HAP-1 (cell line): ENCODE measurements at places on chromosomes 1 and 21.

GRCh38 chr1:221756830-221757551, 15.1 kb upstream of the DUSP10 start:
- no peak for DNase-seq

DNA sequence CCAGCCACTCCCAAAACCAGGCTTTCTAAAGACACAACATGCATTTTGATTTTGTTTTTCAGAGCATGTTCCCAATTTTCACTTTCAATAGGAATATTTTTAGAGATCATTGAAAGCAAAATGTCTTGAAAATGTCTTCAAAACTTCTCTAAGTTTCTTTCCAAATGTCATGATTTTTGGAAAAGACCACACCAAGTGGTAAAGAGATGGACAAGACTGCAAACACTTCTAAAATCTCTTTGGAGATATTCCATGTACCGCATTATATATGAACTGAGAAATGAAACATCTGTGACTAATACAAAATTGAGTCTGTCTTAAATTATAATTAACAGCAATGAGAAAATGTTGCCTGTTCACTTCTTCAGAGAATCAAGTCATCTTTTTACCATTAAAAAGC, 418.0 kb upstream of the PKN2 start:
- DNase-seq: no peak

GRCh38 chr1:244962130-244962529, 97.8 kb upstream of the HNRNPU start:
- no peak for DNase-seq

DNA sequence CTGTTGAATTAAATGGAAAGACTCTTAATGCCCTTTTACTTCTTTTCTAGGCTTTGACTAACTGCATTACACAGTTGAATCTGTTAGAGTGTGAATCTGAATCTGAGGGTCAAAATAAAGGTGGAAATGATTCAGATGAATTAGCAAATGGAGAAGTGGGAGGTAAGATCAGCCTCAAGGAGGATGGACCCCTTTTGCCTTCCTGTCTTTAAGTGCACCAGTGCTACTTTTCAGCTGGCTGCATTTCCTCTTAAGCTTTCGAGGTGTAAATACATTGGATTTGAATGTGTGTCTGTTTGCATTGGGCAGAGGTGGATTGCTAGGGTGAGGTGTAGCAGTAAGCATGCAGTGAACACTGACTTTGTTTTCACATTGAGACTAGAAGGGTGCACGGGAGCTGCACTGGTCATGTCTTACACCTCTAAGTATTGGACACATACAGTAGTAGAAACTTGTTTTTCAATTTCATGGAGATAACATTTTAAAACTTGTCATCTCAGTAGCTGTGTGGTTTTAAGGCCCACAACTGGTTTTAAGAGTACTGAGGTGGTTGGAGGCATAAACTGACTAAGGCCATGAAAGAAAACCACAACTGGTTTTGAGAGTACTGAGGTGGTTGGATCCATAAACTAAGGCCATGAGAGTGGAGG, 35.4 kb downstream of the MIA3 start:
- DNase-seq: no peak

GRCh38 chr1:183891158-183891856, 86.4 kb downstream of the RGL1 start:
- DNase-seq: no peak

GRCh38 chr1:53599481-53599880, 139.5 kb downstream of the GLIS1 start:
- DNase-seq: no peak

DNA sequence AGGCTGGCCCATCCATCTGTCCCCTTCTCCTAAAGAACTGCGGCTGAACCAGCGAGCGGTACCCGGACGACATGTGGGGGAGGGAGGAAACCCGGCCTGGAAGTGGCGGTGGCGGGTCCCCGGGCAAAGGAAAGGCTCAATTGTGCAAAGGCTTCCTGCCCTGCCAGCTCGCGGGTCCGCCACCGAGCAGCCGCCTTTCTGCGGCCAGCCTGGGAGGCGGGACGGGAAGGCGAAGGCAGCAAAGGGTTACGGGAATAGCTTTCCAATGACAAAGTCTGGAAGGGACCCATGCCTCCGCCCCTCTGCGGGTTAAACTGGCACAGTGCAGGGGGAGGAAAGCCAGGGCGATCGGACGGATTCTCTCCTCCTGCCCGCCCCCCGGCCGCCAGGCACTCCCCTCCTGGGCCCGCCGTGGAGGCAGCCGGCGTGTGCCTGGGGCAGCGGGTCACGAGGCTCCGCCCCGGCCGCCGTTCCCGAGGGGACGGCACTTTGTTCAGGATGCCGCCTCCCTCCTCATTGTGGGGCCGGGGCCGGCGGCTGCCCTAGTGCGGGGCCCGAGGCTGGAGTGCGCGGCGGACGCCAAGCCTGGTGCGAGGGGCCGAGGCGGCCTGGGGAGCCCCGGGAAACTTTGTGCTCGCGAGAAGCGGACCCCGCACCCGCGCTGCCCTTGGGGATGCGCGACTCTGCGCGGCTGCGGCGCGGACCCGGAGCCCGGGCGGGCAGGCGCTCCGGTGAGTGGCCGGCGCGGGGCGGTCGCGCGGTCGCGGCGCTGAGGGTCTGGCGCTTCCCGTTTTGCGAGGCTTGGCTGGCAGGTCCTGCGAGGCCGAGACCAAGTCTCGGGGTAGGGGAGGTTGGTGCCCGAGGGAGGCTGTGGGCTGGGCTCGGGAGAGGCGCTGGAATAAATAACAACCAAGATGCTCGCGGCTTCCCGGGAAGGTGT, at the start of gene NAV1:
Gene NAV1 (plus strand): TSS at position 516 of the 940 bp plus-strand sequence. CDS start 83,758 bp downstream, outside the sequence.
- DNase-seq: peak; percentile 69

- DNase-seq: no peak
These were observed 25.2 kb upstream of the RABGAP1L start for GRCh38 chr1:174134003-174134659.

DNA sequence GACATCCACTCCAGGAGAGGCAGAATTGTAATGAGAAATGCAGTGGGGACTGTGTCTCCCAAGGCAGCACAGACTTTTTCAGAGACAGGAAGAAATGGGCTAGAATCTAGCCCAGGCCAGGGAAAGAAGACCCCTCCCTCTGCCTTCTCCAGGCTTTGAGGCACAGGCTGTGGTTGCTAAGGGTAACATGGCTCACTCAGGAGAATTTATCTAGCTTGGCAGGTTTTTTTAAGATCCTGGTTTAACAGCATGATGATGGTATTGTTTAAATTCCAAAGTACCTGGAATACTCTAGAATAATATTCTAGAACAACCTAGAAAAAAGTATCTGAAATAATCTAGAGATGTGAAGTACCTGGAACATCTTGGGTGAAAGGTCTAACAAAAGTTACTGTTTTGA, 125.6 kb downstream of the URB2 start:
- DNase-seq: no peak

GRCh38 chr1:203751051-203751450, 13.9 kb upstream of the LAX1 start:
- peak; percentile 57 for DNase-seq

GRCh38 chr1:228341814-228342626, 64.6 kb downstream of the TRIM11 start:
- DNase-seq: peak; percentile 5

- no peak for DNase-seq
These were observed 774.3 kb downstream of the MRPL39 start for GRCh38 chr21:24832961-24833360.

DNA sequence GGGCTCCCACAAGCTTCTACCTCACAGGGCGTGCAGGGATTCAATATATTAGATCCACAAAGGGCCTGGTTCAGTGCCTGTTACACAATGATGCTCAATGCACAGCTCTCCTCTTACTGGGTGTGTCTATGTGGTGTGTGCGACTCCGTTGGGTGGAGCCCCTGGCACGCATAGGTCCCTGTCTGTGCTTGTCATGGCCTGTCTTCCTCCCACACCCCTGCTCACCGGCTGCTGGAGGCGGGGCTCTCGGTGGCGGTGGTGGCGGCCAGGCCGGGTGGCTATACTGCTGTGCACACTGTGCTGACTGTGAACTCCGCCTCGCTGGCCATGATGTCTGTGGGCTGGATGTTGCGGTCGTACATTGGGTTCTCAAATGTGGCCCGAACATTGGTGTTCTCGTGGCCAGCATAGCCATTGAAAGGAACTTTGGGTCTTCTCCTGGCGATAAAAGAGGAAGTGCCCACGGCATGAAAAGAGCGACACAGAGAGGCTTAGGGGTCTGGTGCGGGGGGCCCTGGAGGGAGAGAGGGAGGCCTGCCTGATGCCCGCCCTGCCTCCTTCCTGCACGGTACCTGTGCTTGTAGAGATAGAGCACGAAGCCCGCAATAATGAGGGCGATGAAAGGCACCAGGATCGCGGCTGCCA, 46.9 kb downstream of the ZSCAN20 start:
- DNase-seq: no peak

- no peak for DNase-seq
These were observed 16.5 kb upstream of the SLC1A7 start for GRCh38 chr1:53158900-53159299.

DNA sequence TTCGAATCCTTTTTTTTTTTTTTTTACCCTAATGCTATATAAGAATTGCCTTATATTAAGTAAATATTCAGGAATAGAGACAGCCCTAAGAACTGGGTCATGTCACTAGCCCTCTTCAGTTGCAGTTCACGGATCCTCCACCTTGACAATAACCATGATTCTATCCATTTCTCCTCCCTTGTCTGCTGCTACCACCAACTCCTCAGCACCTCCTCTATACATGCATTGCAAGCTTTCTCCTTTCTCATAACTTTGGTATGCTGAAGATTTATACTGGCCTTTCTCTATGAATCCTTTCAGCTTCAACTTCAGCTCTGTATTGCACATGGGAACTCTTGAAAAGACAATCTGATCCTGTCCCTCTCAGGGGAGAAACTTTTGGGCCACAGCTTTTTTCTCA, 14.3 kb upstream of the DR1 start:
- no peak for DNase-seq

- DNase-seq: no peak
These were observed 100.6 kb upstream of the RAB4A start for GRCh38 chr1:229170274-229170673.

GRCh38 chr1:6101826-6102531, 56.3 kb downstream of the KCNAB2 start:
- no peak for DNase-seq

DNA sequence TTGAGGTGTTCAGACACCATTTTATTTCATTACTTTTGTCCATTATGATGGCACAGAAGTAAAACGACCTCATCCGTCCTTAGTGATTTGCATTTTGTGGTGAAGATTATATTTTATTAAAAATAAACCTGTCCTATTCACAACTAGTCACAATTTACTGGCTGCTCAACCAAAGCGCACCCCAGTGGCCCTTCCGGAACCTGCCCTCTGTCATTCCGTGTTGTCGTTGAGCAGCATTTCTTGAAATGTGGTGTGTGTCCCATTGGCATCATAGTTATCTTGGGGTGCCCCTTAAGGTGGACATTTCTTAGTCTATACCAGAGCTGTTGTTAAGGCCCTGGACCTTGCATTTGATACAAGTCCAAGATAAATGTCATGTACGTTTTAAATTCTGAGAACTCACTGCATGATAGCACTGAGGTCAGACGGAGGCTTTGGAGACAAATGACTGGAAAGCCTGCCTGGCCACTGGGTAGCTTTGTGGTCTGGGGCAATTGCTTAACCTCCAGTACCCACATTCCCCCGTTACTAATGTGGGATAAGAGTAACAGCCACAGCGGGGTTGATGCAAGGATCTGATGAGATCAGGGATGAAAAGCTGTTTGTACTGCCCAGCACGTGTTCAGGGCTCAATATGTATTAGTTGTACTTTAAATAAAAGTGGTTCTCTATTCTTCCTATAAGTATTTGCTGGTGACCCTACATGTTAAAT, 36.2 kb downstream of the BACH1 start:
- no peak for DNase-seq

DNA sequence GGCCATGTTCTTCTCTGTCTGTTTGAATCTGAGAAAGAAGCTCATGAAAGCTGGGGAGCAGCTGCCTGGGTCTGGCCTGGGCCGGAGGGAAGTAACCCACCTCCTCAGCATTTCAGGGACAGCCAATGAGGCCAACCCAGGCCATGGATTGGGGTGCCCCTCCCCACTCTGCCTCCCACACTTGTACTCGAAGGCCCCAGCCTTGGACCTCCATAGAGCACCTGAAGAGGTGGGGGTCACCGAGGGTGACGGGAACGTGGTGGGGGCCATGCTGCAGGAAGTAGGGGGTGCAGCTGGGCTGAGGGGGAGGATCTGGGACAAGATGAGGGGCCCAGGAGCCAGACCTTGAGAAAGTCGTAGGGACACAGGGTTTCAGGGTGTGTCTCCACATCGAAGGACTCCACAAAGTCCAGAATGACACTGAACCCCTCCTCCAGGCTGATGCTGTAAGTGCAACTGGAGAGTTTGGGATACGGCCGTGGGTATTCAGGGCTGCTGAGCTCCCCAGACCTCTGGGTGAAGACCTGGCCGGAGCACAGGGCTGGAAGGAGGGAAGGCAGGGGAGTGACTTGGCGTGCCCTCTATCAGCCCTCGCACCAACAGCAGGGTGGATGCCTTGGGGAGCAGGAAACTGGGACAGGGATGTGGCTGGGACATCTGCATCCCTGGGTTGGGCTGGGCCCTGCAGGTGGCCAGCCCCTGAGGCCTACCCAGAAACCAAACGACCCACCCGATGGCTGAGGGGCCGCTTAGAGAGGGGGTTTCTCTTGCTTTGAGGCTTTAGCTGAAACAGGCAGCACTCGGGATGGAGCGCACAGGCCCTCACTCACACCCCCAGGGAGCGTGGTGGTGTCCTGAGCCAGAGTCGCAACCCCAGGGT, 3.8 kb downstream of the MASP2 start:
- no peak for DNase-seq

GRCh38 chr21:37259426-37259825, 7.7 kb downstream of the VPS26C start:
- DNase-seq: no peak

- DNase-seq: no peak
These were observed 180.4 kb downstream of the NTMT2 start for GRCh38 chr1:170326186-170326585.

GRCh38 chr1:26856181-26856580, 6.8 kb upstream of the SFN start:
- no peak for DNase-seq
